ENCODE measurements at places on chromosomes 7 and 10.

DNA sequence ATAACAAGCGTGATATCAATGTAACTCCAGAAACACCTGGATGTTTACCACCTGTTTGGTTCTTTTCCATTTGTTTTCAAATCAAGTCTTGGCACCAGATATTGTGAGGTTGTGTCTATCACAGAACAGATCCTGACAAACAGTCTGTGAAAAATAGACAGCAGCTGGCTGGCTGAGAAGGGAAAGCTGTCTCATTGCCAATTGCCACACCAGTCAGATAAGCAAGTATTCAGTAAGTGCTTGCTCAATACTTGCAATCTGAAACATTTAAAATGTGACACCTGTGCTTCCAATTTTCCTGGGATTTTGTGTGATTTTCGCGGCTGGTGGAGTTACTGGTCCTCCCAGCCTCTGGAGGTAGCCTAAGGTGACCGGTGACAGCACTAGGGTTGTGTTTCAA lies 147.9 kb upstream of the MYO3A start:
- DNase-seq: no peak

DNA sequence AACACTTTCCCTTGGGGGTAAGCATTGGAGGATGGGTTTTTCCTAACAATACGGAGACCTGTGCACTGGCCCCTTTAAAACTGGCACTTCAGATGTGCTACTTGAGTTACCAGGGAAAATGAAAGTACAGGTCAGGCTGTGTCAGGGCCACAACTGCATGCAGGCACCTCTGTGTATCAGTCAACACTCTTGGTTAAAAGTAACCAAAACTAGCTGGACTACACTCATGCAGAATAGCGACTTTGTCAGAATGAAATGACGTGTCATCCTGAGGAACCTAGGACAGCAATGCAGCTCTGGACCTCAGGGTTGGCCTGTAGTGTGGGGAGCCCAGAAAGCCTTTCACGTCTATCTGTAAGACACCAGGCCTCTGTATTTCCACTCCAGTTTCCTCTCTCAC lies 33.8 kb upstream of the SMKR1 start:
- DNase-seq: no peak

GRCh38 chr7:64893401-64893800 lies 9.7 kb upstream of the ZNF273 start:
- no peak for DNase-seq

DNA sequence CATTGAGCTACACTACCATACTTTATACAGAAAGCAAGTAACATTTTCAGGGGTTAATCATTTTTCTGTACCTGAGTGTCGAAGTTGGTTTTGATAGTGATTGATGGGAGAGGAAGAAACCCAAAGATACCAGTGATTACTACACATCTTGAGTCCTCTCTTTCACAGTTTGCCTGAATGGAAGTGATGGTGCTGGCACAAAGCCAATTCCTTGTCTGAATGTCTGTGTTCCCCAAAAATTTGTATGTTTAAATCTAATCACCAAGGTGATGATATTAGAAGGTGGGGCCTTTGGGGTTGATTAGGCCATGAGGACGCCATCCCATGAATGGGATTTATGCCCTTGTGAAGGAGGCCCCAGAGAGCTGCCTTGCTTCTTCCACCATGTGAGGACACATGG lies 696.9 kb upstream of the ANKRD30A start:
- no peak for DNase-seq

DNA sequence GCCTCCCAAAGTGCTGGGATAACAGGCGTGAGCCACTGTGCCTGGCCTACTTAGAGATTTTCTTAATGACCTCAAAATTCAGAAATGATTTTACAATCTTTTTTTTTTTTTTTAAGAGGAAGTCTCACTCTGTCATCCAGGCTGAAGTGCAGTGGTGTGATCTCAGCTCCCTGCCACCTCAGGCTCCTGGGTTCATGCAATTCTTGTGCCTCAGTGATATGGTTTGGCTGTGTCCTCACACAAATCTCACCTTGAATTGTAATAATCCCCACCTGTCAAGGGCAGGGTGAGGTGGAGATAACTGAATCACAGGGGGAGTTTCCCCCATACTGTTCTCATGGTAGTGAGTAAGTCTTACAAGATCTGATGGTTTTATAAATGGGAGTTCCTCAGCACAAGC lies 159.9 kb downstream of the DNAJC1 start:
- no peak for DNase-seq

GRCh38 chr10:60050366-60050765 lies 144.0 kb upstream of the CCDC6 start:
- DNase-seq: no peak

- DNase-seq: no peak
Measured at GRCh38 chr7:128876586-128876977, 13.9 kb downstream of the ATP6V1F start.

- no peak for DNase-seq
Measured at GRCh38 chr10:91680487-91680886, 47.6 kb upstream of the PPP1R3C start.

- no peak for DNase-seq
Measured at GRCh38 chr10:61949687-61950086, 48.2 kb downstream of the ARID5B start.

DNA sequence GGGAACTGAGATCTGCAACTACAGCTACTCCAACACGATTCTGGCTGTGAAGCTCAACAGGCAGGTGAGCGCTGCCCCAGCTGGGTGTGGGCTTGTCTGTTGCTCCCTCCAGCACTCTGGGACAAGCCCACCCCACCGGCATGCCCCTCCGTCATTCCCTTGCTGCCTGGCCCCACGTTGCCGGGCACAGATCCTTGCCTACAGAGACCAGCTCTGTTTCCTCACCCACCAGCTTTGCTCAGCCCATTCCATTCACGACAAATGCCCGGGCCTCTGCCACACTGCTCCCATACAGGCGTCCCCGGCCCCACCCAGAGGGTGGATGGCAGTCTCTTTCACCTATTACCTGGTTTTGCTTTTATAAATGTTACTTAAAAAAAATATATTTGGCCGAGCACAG lies 24.6 kb downstream of the WIPI2 start:
- no peak for DNase-seq

DNA sequence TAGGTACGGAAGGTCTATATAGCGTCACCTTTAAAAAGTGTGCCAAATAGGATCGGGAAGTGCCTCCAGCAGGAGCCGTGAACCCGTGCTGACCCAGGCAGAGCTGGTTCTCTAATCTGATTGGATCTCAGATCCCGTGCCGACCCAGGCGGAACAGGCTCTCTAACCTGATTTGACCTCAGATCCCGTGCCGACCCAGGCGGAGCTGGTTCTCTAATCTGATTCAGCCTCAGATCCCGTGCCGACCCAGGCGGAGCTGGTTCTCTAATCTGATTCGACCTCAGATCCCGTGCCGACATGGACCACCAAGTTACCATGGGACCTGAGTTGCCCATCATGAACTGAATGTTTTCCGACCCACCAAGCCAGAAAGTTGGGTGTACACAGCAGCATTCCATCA lies 463.9 kb downstream of the PTPRN2 start:
- no peak for DNase-seq

GRCh38 chr10:82817676-82818422 lies 942.9 kb downstream of the NRG3 start:
- DNase-seq: no peak

- DNase-seq: no peak
Measured at GRCh38 chr7:55970978-55971377, 6.6 kb downstream of the NIPSNAP2 start.

GRCh38 chr7:74103219-74103772 lies 19.7 kb downstream of the LIMK1 start:
- no peak for DNase-seq

DNA sequence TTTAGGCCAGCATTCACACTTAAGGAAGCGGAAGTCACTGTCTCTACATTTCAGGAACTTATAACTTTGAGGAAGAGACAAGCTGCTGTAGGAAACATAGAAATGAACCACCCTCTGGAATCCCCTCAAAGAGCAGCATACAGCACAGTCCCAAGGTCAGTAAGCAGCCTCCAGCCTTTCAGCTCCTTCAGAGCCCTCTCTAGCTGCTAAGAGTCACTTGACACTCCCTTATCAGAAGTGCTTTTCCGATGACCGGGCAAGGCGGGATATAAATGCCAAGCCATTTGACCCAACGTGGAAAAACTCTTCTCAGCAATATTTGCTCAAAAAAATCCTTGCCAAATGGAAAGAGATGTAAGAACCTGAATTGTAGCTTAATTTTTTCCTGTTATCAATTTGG lies 1284.3 kb downstream of the XPNPEP1 start:
- no peak for DNase-seq

- no peak for DNase-seq
Measured at GRCh38 chr10:12980713-12981306, 20.7 kb downstream of the CCDC3 start.

DNA sequence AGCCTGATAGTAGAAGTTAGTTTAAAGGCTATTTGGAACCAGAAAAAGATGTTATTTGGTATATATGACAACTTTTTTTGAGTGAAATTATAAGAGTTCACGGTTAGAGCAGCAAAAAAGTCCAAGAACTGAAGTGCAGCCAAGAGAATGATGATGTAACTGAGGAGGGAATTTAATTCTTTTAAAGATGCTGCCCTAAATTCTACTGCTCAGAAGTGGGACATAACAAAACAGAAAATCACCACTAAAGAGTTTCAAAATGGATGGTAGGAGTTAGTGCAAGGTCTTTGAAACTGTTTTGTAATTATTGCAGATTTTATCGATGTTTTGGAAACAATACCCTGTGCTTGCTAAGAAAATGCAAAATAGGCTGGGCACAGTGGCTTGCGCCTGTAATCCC lies 6.5 kb downstream of the SAMD8 start:
- DNase-seq: no peak

- DNase-seq: no peak
Measured at GRCh38 chr10:90947030-90947960, 26.4 kb upstream of the ANKRD1 start.

DNA sequence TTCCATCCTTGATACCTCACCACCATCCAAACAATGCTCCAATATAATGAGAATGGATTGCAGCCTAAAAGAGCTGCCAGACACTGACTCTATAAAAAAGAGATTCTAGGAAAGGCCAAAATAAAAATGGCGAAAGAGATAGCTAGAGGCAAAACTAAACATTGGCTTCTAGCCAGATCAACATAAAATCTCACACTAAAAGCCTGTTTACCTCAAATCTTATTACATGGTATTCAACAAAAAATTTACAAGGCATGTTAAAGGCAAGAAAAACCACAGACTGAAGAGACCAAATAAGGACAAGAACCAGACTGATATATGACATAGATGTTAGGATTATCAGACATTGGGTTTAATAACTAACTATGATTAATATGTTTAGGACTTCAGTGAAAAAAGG lies 1127.0 kb downstream of the DNAJB9 start:
- no peak for DNase-seq

GRCh38 chr7:158329014-158329610 lies 258.5 kb downstream of the PTPRN2 start:
- DNase-seq: no peak

DNA sequence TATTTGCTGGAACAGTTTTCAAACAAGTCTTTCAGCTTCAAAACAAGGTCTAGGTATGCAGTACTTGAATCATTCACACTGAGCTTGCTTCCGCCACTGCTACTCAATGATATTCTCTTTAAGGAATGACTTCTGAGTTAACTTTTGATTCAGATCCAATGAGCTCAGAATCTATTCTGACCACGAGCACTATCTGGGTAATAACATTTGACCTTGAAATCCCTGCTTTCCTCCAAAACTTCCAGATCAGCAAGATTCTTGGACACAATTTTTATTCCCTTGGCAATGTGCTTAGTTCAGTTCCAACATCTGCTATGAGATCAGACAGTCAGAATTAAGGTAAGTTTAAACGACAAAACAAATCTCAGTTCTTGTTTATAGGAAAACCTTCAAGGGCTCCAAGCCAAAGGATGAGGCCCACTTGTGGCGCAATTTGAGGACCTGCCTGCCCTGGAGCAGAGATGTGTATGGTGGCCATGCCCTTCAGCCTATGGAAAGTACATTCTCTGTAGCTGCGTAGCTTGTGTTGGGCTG lies 87.2 kb downstream of the RNF216 start:
- DNase-seq: no peak

- no peak for DNase-seq
Measured at GRCh38 chr7:134996097-134996550, 9.8 kb downstream of the AGBL3 start.

DNA sequence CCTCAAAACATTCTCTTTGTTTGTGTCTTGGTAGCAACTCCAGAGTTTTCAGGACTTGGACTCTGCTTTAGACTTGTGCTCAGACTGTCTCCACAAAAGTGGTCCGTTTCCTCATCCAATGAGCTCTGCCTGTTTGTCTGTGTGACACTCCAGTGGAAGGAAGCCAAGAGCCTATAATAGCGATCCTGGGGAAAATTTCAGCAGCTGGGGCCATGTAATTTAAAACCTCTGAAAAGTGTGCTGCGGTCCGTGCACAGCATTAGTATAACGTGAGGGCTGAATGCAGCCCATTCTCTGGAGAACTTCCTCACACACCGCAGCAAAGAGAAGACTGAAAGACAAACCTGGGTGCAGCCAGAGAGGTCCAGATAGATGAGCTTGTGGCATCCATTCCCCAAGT lies at the start of gene LRRC17:
Gene LRRC17 (plus strand): TSS at position 259 of the 400 bp plus-strand sequence. CDS start 20,914 bp downstream, outside the sequence.
- no peak for DNase-seq

- DNase-seq: no peak
Measured at GRCh38 chr7:76129836-76130235, 71.9 kb upstream of the SRRM3 start.

- DNase-seq: no peak
Measured at GRCh38 chr7:112192236-112193154, 13.7 kb downstream of the DOCK4 start.

DNA sequence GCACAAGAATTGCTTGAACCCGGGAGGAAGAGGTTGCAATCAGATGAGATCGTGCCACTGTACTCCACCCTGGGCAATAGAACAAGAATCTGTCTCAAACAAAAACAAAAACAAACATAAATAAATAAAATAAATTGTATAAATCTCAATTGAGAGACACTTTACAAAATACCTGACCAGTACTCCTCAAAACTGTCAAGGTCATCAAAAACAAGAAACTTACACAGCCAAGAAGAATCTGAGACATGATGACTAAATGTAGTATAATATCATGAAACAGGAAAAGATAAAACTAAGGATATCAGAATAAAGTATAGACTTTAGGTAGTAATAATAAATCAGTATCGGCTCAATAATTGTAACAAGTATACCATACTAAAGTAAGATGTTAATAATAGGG lies 26.9 kb upstream of the SEPTIN7 start:
- no peak for DNase-seq

- no peak for DNase-seq
Measured at GRCh38 chr10:46518028-46518725, 38.3 kb downstream of the GPRIN2 start.

- DNase-seq: no peak
Measured at GRCh38 chr10:67665491-67665890, 30.5 kb downstream of the CTNNA3 start.

- peak; percentile 8 for DNase-seq
Measured at GRCh38 chr10:24952143-24952706, at the start of gene PRTFDC1. PRTFDC1 (minus strand) TSS chr10:24952606; CDS start chr10:24952575, 31 bp downstream.

- DNase-seq: no peak
Measured at GRCh38 chr10:60016794-60017193, 110.4 kb upstream of the CCDC6 start.

GRCh38 chr10:125200396-125200795 lies 40.0 kb upstream of the CTBP2 start:
- DNase-seq: no peak

GRCh38 chr7:46206476-46207060 lies 285.5 kb upstream of the IGFBP3 start:
- DNase-seq: no peak

GRCh38 chr10:6986927-6987326 lies 406.9 kb upstream of the PRKCQ start:
- no peak for DNase-seq

GRCh38 chr7:157355784-157356511 lies 19.1 kb downstream of the DNAJB6 start:
- DNase-seq: no peak

- DNase-seq: no peak
Measured at GRCh38 chr10:110546499-110547110, 20.9 kb upstream of the SMC3 start.

GRCh38 chr10:97498841-97499560 lies at the start of gene UBTD1:
UBTD1 (plus strand) TSS chr10:97498924; CDS start chr10:97499204, 280 bp downstream.
- peak; percentile 15 for DNase-seq

Measured in stimulated activated CD4-positive, alpha-beta T cell treated with anti-CD3 and anti-CD28 coated beads, Interleukin-4, amount 100 ng/mL, for 48 hours (primary cell).